ENCODE measurements at places on chromosomes 7 and 10.

DNA sequence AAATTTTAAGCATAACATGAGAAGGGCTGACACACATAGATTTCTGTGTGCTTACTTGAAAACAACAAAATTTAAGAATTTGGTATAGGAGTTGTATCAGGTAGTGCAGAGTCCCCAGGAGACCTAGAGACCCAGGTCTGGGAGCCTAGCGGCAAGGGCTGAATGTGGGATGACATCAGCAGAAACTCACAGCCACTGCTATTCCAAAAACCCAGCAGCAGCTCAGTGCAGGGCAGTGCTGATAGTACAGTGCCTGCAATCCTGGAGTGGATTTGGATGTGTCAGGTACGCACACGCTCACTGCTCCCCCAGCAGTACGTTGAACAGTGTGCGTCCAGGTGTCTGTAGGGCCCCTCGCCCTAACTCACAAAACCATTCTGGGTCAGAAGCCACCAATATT, 87.1 kb downstream of the EGFR start:
- no peak for DNase-seq

DNA sequence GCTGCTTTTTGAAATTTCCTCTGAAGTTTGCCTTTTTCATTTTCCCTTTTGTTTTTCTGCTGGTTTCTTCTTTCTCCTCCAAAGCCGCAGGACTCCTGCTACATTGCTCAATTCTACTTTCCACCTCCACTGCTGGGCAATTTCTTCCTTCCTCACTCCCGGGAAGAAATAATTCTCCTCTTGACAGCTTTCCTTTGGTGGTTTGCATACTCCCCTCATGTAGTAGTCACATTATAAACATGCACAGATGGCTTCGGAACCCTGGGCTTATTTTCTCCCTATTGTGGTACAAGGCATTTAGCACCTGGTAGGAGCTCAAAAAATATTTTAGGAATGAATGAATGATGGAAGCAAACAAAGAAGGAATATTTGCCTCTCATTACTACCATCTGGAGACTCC, 977.2 kb downstream of the LRMDA start:
- no peak for DNase-seq

DNA sequence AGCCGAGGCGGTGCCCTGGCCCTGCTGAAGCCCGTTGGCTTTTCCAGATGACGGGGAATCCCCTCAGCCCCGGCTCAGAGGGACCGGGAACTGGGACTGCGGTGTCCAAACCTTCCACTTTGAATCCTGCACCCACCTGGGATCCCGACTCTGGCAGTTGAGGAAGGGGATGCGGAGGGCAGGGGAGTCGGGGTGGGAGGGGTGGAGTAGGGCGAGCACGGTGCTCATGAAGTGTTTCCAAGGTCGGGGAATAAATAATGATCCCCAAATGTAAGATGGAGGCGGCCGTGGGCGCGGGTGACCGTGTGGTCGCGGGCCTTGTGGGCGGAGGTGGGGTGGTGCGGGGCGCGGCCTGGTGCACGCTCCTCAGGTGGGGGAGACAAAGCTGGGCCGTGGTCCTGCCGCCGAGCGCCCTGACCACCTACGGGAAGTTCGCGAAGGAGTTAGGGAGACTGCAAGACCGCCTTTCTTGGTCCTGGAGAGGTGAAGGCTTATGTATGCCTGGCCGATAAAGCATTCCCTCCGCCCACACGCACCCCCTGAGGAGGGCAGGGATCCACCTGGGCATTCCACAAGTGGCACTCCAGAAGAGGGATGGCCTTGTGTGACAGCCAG, 1.4 kb downstream of the MTURN start:
- peak; percentile 55 for DNase-seq

DNA sequence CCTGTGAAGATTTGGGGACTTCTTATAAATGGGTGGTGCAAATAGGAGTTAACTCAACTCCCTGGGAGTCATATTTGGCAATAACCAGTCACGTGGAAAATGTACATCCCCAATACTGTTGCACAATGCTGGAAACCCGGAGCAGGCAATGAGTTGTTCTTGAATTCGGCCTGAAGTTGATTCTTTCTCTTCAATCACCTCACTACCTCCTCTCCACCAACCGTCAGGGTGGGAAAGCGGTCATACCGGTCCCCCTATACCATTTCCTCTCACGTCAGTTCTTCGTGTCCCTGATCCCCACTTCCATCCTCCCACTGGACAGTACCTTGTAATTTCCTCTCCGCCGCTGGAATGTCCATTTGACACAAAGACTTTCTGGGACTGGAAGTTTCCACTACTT, 2.8 kb downstream of the GIMAP5 start:
- DNase-seq, result no peak

- DNase-seq, result no peak
Measured at GRCh38 chr7:33814400-33814799, 90.9 kb upstream of the BMPER start.

DNA sequence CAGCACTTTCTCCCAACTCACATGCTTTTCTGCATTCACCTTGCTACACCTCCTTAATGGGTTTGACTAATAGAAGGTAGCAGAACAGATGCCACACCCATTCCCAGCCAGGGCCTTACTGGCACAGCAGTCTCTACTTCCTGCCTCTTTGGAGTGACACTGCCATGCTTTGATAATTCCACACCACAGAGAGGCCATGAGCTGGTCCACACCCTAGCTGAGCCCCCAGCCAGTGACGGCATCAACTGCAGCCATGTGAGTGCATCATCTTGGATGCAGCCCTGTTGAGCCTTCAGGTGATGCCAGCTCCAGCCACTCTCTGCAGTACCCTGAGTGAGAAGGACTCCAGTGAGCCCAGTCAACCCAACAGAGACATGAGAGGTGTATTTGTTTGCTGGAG, 27.5 kb upstream of the EZH2 start:
- DNase-seq, result no peak

DNA sequence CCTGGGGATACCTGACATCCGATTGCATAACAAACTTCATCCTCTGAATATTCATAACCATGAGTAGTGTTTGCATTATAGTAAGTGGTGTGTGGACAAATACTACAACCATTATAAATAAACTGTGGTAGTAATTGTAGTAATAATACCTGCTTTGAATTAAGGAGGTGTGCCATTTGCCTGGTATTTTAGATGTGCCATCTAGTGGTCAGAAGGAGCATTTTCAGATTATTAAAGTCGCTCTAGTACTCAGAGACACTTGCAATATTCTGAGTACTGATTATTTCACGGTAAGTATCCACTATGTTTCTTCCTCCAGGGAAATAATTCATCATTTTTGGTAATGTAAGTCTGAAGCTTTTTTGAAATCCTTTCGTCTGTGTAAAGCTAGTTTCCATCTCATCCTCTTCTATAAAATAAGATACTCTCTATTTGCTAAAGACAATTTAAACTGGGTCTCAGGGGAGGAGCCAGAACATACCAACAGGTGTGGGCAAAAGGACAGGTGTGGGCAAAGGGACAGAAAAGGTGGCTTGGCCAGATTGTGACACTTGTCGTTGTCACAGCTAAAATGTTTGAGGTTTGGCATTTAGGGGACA, 115.3 kb upstream of the WDR11 start:
- peak; percentile 9 for DNase-seq

DNA sequence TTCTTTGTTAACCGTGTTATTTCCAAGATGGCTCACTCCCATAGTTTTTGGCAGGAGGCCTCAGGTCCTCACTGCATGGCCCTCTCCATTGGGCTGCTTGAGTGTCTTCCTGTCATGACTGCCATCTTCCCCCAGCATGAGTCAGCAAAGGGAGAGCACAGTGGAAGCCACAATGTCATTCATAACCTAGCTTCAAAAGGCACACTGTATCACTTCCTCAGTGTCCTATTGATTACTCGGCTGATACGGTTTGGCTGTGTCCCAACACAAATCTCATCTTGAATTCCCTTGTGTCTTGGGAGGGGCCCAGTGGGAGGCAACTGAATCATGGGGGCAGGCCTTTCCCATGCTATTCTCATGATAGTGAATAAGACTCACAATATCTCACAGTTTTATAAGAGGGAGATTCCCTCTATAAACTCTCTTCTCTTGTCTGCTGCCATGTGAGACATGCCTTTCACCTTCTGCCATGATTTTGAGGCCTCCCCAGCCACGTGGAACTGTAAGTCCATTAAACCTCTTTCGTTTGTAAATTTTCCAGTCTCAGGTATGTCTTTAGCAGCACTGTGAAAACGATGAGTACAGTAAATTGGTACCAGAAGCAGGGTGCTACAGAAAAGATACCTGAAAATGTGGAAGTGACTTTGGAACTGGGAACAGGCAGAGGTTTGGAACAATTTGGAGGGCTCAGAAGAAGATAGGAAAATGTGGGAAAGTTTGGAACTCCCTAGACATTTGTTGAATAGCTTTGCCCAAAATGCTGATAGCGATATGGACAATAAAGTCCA, 106.5 kb downstream of the PRLHR start:
- no peak for DNase-seq

- no peak for DNase-seq
Measured at GRCh38 chr10:30358206-30358605, 9.1 kb upstream of the MTPAP start.

- DNase-seq, result no peak
Measured at GRCh38 chr7:82998436-82998835, 164.2 kb downstream of the PCLO start.

GRCh38 chr10:131650771-131651673, 249.8 kb upstream of the PPP2R2D start:
- DNase-seq, result no peak

- peak; percentile 21 for DNase-seq
Measured at GRCh38 chr10:109838592-109839244, 84.6 kb downstream of the XPNPEP1 start.

- no peak for DNase-seq
Measured at GRCh38 chr7:39967406-39968161, 17.5 kb downstream of the CDK13 start.

DNA sequence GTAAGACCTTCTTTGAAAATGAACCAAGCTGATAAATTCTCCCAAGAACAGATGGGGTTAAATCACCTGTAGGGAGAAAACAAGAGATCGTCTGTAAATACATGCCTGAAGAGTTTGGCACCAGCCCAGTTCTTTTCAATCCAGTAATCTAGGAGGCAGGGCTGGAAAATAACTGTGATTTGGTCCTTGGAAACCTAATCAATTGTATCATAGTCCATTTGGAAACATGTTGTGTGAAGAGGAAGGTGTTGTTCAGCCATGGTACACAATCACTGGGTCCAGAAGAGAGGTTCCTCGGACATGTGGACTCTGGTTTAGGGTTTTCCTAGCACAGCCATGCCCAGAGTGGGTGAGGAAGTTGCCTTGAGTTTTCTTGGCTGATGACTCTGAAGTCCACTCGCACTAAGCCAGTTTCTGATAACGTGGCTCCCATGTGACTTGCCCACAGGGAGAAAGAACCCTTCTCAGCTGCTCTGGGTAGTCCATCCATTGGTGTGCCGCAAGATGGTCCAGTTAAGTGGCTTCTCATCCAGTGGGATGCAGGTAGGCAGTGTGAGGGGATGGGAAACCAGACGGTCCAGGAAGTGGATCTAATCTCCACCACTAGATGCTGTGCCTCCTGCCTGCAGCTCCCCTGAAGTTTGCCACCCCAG, 5.1 kb downstream of the BLNK start:
- no peak for DNase-seq

DNA sequence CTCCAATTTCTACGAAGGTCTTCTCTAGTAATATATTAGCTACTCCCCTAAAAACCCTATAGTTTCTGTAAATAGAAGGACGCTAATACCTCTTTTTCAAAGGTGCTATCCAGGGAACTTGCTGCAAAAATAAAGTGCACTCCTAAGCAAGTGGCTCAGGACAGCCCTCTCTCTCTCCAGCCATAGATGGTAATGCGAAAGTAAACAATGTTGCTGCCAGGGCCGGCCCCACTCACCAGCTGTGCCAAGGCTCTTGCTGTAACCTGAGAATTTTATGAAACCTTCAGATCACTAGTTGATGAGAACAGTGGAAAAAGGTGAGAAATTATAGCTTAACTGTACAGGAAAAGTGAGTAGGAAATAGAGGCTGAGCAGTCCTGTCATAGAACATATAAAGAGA, 10.9 kb upstream of the TAS2R39 start:
- no peak for DNase-seq

- DNase-seq, result no peak
Measured at GRCh38 chr7:138903186-138903820, 77.9 kb downstream of the KIAA1549 start.

DNA sequence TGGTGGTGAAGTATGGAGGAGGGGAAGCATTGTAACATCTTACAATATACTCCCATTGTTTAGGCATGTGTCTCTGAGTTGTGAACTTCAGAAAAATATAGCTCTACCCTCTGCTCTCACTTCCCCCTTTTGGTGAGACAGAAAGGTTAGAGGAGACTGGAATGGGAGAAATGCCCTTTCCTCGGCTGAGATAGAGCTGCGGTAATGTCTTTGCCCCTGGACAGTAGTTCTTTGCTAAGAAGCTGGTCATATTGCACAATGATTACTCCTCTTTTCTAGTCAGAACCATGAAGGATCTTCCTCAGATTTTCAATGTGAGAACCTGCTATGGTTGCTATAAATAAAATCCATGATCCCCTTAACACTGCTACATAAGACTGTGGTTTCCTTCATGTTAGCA, 171.0 kb downstream of the SEM1 start:
- no peak for DNase-seq

DNA sequence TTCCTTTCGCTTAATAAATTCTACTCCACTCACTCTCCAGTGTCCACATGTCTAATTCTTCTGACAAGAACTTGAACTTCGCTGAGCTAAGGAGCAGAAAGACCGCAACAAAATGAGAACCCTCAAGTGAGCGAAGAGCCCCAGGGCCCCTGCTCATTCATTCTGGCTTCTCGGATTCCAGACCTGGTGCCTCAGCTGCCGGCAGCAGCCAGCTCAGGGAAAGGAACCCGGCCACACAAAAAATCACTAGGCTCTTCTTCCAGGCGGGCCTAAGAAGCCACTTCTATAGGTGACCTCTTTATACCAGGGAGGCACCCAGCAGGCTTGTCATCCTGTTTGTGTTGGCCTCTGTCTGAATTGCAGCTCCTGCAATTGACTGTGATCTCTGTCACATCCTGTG, 33.3 kb downstream of the OTUD1 start:
- no peak for DNase-seq

DNA sequence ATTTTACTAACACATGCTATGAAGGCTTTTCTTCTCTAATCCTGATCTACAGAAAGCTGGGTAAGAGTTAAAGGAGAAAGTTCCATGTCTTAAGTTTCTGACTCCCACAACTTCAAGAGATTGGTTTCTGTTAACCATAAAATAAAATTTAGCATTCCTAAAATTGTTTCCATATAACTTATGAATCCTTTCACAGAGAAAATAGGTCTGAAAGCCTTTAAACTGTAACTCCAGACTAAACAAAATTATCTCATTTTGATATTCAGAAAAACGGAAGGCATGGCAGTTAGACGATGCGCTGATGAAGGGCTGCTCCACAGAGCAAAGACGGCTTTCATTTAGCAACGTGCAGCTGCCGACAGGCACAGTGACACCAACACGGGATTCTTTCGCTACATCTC, 133.3 kb downstream of the SLC25A13 start:
- DNase-seq, result no peak

DNA sequence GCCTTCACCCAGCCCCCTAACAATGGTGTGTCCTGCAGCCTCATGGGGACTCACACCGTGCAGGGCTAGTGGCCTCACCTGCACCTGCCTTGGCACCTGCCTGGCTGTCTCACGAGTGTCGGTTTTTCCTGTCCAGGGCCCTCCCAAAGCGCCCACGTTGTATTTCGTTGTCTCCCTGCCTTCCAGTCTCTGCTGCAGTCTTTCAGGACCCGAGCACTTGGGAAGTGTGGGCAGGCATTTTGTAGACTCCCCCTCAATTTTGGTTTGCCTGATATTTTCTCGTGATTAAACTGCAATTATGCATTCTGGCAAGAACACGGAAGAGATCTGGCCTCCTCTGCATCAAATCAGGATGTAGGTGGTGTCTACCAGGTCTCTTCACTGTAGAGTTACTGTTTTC, 17.9 kb downstream of the BNIP3 start:
- DNase-seq, result no peak

- no peak for DNase-seq
Measured at GRCh38 chr10:613271-614138, 76.0 kb downstream of the DIP2C start.

Measured in HuH-7 (cell line).